ENCODE measurements at places on chromosomes 1 and 21.

DNA sequence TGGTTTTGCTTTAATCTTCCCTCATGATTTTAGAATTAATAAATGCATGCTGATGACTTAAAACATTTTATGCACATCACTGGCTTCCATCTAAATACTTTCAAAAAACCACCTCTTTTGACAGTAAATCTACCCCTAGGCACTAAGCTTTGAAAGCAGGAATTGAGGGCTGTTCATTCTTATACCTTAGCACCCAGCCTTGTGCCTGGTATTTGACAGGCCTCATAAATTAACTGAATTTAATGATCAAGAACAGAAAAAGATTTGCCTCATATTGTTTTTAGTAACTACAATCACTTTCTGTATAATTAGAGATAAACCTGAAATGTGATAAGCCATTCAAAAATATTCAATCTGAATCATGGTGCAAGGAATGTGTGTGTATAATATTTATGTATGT is 108.8 kb downstream of the DPYD start:
- DNase-seq = no peak

DNA sequence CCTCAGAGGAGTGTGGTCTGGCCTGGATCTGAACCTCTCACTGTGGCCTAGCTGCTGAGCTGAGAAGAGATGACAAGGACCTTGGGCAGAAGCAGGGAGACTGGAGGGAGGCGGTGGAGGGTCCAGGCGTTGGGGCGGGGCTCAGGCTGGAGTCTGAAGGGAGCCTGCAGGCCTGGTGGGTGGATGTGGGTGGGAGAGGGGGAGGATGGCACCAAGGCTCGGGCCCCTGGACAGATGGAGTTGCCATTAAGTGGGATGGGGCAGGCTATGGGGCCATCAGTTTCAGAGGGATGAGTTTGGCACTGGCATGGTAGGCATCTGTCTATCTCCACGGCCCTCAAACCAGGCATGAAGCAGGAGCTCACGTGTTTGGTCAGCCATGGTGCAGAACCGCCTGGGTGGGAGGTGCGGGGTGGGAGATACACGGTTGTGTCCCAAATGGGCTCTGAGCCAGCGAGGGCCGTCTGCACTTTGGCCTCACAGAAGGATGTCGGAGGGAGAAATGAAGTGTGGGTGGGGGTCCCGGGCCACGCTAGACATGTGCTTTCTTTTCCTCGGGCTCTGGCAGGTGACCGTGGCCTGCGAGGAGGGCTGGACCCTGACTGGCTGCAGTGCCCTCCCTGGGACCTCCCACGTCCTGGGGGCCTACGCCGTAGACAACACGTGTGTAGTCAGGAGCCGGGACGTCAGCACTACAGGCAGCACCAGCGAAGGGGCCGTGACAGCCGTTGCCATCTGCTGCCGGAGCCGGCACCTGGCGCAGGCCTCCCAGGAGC is 23.6 kb downstream of the PCSK9 start:
- no peak for DNase-seq

DNA sequence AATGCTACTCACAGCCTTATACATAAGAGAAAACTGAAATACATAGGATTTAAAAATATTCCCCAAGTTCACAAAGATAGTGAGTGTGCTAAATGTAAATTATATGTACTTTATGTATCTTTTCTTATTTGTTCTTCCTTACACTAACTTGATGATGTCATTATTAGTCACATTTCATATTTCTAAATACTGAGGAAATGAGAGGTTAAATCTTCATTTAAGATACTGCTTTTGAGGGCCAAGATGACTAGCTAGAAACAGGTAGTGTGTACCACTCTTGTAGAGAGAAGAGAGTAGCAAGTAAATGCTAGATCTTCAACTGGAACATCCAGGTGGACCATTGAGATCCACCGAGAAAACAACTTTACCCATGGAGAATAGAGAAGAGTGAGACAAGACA is 29.8 kb downstream of the PYHIN1 start:
- DNase-seq = no peak

GRCh38 chr21:38151021-38151645 is 105.7 kb upstream of the KCNJ15 start:
- DNase-seq = no peak

DNA sequence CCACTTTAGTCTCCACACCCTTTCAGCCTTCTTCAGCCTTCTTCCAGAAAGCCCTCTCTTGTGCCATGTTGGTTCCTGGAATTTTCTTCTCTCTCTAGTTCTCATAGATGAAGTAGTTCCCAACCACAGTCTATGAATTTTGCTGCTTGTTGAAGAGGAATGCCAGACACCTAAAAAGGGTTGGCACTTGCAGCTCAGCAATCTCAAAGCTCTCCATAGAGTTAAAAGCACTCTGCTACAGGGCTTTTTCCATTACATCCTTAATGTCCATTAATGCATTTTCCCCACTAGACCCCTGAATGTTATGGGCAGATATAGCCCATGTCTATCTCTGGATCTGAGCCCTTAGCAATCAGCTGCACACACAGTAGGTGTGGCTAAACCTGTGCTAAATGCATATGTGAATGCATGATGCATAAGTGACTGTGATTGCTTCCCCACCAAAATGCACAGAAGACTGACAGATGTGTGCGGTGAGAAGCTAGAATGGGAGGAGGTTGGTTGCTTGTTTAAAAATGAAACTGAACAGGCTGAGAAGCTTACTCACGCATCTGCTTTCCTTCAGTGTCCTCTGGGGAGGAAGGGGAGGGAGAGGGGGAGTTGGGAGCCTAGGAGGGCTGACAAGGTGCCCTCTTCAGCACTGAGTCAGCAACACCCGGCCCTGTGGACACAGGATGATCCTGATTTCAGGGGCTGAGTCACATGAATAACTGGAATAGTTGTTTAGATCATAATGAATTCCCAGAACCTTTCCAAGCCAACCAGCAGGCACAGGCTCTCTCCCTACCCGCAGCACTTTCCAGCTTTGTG is 146.1 kb upstream of the FGGY start:
- no peak for DNase-seq

DNA sequence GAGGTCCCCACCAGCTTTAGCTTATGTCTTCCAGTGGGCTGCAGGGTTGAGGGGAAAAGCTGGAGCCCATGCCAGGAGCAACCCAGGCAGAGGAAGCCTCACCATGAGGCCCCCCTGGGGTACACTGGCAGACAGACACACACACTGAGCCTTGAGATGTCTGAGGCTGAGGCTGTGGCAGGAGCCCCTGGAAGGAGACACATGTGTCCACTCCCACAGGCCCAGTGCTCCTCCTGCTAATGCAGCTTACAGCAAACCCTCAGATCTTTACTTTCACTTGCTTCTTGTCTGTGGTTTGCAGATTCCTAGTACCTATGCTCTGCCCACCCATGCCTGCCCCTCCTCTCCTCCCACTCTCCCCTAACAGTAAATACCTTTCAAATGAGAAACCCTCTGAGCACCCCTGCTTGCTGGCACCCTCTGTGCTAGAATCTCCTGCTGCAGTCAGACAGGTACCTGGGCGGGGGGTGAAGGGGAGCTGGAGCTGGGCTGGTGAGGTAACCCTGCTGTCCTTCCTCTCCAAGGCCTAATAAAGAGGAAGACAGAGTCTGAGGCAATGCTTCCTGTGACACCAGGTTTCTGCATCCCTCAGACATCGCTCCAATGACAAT is 63.4 kb upstream of the NEK2 start:
- DNase-seq = no peak

DNA sequence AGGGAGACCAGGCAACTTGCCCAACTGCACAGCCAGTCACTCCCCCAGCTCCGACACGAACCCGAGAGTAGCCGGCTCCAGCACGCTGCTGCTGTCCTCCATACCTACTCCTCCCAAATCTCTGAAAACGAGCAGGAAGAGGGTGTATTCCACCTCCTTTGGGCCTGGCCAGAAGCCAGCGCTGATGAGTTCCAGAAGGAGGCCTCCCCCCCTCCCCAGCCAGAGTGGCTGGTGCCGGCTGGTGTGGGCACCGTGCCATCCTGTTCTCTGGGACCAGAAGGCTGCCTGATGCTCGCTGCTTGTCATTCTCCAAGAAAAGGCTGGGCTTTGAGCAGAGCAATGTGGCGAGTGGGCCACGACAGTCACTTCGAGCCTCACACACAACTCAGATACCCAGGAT is 22.2 kb downstream of the KCNN3 start:
- DNase-seq = no peak

DNA sequence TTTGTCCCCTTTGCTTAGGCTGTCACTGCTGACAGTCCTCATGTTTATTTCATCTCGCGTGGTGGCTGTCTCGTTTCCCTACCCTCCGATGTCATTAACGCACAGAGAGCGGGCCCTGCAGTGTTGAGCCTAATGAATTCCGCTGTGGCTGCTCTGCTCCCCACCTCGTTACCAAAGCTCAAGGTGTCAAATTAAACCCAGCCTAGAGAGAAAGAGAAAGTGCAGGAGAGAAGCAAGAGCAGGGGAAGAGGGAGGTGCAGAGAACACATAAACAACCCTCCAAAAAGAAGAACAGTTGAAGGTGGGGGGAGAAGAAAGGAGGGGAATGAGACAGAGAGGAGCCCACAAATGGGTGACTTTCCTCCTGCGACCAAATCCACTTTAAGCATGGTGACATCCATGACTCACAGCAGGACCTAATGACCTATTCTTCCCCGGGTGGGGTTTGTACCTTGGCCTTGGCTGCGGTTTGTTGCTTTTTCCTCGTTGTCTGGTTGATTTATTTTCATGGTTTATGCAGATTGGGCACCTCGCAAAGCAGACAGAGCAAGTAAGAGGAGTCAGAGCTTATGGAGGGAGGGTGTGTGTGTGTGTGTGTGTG is 92.5 kb downstream of the PBX1 start:
- DNase-seq = no peak

- DNase-seq = no peak
Observed at GRCh38 chr1:204255225-204255624, 41.4 kb upstream of the GOLT1A start.

DNA sequence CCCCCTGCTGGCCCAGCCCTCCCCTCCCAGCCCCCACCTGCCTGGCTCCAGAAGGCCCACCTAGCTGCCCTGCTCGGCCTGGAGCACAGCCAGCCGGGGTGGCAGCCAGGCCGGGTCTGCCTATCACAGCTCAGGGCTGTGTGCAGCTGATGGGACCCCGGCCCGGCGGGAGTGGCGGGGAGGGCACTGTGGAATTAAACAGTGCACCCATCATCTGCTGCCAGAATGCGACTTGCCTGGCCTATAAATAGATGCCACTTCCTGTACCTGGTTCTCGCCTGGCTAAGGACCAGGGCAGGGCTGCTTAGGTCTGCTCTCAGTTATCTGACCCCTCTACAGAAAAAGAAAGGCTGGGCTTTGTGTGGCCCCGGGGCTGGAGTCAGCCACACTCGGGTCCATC is 98.2 kb upstream of the VAMP3 start:
- DNase-seq = no peak

DNA sequence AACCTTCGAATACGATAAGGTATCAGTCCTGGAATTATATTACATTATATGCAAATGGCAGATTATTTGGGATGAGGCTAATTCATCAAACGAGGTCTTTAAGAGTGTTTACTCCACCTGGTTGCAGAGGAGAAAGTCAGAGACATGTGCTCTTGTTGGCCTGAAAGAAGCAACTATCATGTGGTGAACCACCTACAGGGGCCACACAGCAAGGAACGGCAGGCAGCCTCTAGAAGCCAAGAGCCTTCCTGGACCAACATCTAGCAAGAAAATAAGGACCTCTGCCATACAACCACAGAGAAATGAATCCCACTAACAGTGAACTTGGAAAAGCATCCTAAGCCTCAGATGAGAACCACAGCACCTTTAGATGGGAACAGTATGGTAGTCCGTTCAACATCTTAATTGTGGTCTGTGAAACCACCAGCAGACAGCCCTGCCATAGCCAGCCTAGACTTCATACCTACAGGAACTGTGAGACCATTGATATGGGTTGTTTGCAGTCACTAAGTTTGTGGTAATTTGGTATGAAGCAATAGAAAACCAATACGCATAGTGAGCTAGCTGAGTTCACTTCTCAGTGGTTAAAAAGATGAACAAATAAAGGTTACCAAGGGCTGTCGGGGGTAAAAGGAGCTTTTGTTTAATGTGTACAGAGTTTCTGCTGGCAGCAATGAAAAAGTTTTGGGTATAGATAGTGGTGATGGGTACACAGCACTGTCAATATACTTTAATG is 345.7 kb upstream of the RUNX1 start:
- no peak for DNase-seq

DNA sequence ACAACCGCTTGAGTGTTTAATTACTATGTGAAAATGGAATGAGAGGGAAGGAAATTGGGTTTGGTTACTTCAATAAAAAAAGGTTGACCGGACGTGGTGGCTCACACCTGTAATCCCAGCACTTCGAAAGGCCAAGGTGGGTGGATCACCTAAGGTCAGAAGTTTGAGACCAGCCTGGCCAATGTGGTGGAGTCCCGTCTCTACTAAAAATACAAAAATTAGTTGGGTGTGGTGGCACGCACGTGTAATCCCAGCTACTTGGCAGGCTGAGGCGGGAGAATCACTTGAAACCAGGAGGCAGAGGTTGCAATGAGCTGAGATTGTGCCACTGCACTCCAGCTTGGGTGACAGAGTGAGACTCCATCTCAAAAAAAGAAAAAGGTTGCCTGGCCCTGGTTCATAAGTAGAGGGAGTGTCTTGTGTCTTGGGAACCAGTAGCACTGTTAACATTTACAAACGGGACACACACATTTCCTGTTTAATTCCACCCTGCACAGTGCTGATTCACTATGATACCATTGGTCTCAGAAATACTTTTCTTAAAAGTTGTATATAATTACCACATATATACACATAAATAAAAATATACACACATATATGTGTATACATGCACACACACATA is 27.6 kb upstream of the CLDN14 start:
- DNase-seq = no peak

- DNase-seq = no peak
Observed at GRCh38 chr1:236273358-236273757, 8.4 kb downstream of the ERO1B start.

DNA sequence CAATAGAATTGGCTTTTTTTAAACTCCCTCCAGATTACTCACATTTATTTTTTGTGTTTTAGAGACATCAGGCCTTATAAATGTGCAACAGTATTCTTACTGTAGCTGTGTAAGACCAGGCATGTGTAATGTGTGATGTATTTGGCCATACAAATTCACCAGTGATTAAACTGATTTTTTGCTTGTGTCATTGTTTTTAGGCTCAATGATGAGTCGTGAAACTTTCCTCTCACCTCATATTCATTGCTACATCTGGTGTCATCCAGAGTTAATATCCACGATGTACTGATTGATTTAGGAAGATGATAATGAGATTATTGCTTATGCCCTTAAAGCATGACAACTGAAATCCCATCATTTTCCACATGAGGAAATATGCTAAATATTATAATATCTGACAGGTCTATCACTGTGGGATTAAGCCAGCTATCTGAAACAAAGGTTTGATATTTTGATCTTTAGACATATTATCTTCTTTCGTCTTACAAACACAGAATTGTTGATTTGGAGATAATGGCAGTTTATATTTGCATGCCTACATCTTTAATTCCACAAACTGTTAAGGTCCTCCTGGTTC is 487.9 kb downstream of the PTBP2 start:
- no peak for DNase-seq

DNA sequence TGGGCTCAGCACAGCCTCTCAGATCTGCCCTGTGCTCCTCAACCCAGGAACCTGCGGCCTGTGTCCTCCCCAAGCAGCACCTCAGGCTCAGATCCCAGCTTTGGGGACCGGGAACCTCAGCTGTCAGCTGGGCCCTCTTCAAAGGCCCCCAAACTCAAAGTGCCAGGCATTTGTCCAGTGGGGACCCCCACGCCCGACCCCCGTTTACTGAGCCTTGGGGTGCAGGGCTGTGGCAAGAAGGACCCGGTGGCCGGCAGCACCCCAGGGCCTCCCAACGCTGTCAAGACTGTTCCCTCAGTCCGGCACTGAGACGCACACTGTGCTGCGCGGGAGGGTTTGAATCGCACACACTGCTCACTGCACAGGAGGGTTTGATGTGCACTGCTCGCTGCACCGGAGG is 35.0 kb downstream of the MORN1 start:
- DNase-seq = no peak

- DNase-seq = no peak
Observed at GRCh38 chr1:25575191-25575590, 31.8 kb downstream of the LDLRAP1 start.
